ENCODE measurements at places on chromosomes 5 and 9. TPM values are rescaled to one million over a fixed set of nuclear protein-coding genes. Genes with fewer than 3 reads are reported as not detected.

GRCh38 chr5:142931896-142932686 is 161.9 kb downstream of the ARHGAP26 start:
- DNase-seq, result no peak

- no peak for DNase-seq
These were observed 20.4 kb upstream of the ZNF354B start for GRCh38 chr5:178839319-178839704.

Gene C9orf153
- total RNA-seq, result not detected

- DNase-seq, result no peak
These were observed 126.1 kb upstream of the SAP30L start for GRCh38 chr5:154319736-154320135.

- DNase-seq, result no peak
These were observed 767.9 kb upstream of the CTNND2 start for GRCh38 chr5:12672141-12672540.

Gene PCDHB3
- total RNA-seq, result 0.22 TPM

GRCh38 chr9:85036496-85036895 is 367.0 kb downstream of the NTRK2 start:
- no peak for DNase-seq

DNA sequence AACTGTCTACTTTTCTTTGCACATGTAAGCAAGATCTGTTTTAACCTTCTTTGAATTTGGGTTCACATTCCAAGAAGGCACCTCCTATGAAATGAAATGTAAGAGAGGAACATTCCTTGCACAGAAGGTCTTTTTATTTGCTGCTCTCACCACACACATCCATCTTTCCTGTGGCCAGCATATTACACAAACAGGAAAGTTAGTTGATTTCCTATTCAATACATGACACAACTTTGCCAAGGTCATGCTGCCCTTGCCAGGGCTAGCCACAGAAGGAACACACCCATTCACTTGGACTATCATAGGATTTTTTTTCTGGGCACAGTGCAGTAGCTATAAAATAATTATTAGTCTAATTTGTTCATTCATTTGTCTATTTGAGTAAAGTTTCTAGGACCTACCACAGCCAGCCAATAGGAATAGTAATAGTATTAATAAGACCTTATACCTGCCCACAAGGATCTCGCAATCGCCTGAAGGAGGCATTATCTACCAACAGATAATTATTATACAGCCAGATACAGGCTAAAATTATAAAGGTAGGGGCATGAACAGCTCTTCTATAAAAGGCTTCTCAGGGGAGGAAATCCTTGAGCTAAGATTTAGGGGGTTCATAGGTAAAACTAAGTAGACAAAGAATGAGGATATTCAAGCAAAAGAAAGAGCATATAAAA is 78.1 kb upstream of the NREP start:
- no peak for DNase-seq

Gene PPP1R26
- 26.3 TPM for total RNA-seq

DNA sequence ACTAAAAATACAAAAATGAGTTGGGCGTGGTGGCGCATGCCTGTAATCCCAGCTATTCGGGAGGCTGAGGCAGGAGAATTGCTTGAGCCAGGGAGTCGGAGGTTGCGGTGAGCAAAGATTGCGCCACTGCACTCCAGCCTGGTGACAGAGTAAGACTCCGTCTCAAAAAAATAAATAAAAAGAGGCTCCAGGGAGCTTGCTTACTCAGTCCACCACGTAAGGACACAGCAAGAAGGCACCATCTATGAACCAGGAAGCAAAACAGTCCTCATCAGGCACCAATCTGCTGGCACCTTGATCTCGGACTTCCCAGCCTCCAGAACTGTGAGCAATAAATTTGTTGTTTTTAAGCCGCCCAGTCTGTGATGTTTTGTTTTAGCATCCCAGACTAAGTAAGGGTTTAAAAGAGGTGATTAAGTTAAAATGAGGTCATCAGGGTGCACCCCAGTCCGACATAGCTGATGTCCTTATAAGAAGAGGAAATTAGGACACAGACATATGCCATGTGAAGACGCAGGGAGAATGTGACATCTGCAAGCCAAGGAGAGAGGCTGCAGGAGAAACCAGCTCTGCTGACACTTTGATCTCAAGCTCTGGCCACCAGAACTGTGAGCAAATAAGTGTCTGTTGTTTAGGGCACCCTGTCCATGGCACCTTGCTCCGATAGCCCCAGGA is 45.9 kb downstream of the C9orf50 start:
- no peak for DNase-seq

DNA sequence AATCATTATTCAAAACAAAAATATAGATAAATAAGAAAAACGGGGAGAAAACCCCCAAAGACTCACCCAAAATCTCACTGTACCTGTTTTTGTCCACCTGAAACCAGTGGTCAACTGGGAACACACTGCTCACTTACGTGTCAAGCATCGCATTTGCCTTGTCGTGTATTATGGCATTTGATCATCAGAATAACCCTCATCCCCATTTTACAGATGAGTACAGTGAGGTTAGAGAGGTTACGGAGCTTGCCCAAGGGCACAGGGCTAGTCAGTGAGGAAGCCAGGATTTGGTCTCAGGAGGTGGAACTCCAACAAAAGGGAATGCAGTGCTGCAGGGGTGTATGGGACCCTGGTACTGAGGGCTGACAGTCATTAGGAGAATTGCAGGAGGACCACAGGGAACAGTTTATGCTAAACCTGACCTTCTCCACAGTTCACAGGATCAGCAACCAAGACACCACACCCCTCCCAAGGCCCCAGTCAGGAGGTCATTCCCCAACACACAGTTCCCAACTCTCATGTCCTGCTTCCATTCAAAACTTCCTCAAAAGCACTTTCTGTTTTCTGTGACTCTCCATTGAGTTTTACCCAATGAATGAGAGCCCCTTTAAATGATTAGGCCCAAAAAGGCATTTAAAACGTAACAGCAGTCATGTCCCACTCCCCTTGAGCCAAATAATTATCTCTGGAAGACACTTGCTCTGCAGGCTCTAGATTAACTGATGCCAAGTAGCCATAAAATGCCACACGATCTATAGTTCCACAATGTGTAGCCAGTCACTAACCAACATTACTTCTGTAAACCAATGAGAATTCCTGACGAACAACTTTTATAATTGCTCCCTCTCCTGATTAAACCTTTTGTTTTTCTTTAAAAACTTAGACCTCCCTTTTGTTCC is 50.8 kb downstream of the CTSL start:
- DNase-seq, result no peak

DNA sequence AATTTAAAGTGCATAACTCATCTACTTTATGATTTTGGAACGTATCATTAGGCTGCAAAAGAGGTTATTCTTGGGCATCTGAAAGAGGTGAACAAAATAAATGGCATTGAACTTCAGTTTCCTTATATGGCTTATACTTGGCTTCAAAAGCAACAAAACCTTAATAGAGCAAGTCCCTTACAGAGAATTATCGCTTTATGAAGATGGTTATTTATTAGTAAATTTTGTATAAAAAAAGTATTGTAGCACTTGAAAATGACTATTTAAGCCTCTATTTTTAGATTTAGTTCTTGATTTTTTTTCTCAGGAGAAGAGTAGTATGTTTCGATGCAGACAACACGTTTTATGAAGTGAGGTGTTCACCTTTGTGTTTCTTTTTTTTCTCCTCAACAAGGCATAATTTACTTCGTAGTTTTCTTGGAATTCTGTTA is 2.0 kb downstream of the ERBIN start:
- DNase-seq, result no peak

GRCh38 chr5:6633469-6634245 is 417 bp downstream of the SRD5A1 start:
- no peak for DNase-seq

Gene EIF4E1B
- not detected for total RNA-seq

- no peak for DNase-seq
These were observed 163.4 kb downstream of the RGS3 start for GRCh38 chr9:113626735-113627495.

DNA sequence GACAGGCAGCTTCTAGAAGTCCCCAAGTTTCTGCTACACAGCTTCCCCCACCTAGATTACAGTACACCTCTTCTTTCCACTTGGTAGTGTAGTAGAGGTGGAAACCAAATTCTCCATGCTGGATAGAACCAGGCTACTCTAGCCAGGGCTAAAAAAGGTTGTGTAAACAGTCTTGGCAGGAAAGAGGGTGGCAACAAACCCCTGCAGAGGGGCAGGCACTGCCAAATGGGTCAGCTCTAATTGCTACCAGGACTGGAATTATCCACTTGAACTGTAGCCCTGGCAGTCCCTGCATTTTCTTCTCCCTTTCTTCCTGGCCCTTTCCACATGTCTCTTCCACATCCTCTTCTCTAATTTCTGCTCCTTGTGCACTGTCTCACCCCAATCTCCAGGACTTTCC is 24.8 kb downstream of the RANBP3L start:
- DNase-seq, result no peak

Gene BRD3OS
- 22.7 TPM for total RNA-seq

- no peak for DNase-seq
These were observed 169.6 kb upstream of the ADRA1B start for GRCh38 chr5:159746707-159747106.

Gene KIF12
- total RNA-seq, result 13.5 TPM

Gene HAPLN1
- 0.07 TPM for total RNA-seq

DNA sequence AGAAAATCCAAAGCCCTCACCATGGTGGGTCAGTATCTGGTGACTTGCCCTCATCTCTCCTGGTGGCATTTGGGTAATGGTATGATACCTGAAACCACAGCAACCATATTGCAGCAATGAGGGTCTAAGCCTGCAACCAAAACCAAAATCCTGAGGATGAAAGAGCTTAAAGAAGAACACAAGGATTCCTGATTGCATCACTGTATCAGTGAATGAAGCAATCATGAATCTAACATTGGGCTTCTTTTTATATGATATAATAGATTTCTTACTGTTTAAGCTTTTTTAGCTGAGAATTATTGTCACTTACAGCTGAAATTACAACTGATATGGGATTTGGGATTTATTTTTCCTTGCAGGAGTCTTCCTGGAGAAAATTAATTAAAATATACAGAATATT is 269.9 kb downstream of the MEF2C start:
- no peak for DNase-seq

- no peak for DNase-seq
These were observed 52.2 kb upstream of the ABCA1 start for GRCh38 chr9:104980039-104980654.

DNA sequence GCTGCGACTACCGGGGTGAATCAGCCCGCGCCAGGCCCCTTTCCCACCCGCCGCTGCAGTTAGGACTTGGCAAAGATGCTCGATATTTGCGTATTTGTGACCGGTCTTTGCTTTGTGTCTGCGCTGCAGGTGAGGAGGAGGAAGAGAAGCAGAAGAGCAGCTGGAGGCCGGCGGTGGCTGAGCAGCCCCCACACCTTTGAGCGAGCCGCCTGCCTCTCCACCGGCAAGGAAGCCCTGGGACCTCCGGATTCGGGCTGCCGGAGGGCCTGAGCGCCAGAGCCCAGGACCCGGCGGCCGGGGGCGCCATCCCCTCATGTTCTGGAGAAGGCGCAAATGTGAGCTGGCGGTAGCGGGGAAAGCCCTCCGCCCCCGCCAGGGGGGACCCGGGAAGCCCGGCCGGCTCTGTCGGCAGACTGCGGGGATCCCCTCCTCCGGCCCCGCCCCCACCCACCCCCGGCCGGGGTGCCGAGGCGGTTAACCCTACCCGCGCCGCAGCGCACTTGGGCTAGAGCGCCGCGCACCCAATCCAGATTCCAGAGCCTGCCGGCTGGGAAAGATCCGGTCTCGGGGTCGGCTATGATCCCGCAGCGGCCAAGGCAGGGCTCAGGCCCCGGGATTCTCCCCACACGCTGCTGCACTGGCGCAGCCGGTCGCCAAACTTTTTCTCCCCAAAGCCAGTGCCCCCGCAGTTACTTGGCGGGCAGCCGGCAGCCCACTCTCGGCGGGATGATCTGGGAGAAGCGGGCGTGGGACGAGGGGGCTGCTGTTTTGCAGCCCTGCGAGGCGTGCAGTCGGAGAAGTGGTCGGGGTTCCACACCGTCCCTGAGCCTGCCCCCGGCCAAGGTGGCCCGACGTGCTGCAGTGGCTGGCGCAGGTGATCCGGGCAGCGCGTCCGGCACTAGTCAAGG is 800 bp upstream of the KCNN2 start:
- no peak for DNase-seq

DNA sequence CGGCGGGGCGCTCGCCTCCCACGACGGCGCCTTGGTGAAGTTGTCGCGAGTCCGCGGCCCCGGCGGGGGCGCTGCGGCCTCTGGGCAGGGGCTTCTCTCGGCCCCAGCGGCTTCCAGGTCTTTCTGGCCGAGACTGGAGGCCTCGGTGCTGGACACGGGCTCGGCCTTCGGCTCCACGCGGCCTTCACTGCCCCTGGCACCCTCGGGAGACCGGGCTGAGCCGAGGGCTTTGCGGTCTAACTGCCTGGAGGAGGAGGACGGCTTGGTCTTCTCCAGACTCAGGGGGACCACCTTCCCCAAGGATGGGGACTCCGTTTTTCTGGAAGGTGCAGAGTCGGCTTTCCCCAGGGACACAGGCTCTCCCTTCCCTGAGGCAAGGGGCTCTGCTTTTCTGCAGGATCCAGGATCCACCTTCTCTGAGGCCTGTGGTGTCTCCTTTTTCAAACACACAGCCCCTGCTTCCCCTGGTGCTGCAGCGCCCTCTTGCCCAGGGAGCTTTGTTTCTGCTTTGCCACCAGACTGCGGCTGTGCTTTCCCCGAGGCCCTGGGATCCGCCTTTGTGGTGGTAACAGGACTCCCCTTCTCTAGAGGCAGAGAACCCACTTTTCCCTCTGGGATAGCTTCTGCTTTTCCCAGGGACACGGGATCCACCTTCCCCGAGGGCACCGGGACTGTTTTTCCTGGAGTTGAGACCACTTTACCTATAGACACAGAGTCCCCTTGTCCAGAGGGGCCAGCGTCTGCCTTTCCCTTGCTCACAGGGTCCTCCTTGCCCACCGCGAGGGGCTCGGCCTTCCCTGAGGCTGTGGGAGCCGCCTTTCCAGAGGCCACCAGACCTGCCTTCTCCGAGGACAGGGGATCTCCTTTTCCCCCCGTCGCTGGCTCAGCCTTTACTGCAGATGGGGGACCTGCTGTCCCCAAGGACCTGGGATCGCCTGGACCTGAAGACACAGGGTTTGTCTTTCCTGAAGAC is 12.3 kb downstream of the GPRIN1 start:
- DNase-seq, result no peak

DNA sequence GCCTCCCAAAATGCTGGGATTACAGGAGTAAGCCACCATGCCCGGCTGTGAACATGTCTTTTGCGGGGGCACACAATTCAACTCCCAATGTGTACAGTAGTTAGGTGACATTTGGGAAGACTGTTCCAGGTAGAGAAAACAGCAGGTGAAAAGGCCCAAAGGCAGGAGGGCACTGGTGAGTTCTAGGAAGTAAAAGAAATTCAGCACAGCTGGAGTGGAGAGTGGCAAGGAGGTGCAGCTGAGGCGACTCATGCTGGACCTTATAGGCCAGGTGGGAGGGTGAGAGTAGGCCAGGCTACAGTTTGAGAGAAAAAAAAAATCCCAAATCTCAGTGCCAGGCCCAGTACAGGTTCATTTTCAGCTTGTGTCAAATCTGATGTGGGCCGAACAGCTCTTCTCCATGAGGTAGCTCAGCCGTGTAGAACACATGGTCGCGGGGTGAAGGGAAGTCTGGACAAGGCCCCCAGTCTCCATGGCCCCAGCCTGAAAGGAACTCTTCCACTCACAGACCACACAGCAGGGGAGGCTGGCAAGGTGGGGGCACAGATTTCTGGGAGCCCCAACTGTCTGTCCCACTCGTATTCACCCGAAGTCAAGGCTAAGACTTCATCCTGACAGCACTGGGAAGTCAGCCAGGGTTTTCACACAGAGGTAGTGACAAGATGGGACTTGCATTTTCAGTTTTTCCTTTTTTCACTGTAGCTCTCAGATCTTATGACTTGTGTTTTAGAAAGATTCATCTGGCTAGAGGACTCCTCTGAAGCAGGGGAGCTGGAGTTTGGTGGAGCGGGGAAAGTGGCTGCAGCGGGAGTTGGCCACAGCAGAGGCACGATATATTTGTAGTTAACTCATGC is 4.5 kb upstream of the HNRNPAB start:
- DNase-seq, result no peak

Gene TPD52L3
- total RNA-seq, result not detected

Data from epithelial cell of proximal tubule (primary cell).